ENCODE measurements at places on chromosomes 7 and 10.

- DNase-seq, result no peak
Observed at GRCh38 chr7:28483908-28484605, 71.7 kb downstream of the CREB5 start.

DNA sequence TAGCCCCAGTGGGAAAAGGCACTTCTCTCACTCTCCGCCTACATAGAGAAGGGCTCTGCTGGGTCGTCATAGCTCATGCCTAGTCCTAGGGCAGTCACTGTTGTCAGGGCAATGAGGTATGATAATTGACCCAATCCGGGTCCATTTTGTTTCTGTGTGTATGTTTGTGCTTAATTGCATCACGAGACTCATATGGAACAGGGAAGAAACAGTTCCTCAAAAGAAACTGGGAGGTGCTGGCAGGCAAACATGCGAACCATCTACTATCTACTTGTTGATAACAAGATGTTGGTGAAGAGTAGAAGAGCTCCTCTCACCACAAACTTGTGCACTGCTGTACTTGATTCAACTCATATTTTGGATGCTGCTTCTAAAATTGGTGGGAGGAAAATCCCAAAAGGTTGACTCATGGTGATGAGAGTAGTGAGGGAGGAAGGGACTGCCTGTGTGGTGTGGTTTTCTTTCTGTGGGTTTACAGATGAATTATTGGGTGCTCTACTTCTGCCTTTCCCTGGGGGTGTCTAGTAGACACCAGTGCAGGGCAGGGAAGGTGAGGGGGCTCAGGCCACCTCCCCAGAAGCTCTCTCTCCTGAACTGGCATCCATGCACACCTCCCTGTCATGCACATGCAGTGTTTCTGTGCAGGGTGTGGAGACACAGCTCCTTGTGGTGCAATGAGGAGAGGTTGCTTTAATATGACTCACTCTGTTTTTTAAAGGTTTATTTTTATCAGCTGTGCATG lies 29.4 kb downstream of the LSMEM1 start:
- DNase-seq, result peak; percentile 96

DNA sequence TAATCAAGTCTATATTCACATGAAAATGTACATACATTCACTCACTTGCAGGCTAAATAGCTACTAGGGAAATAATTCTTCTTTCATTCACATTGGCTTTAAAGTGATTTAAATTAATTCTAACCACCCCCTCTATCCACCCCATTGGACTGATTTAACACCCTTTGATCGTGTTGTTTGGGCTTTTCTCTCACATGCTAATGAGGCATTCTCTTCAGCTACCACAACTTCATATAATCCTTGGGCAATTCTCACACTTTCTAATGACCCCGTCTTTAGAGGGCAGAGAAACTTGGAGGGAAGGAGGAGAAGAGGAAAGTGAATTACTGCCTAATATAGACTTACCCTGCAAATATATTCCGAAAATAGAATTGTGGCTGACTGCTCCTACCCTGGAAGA lies 24.6 kb downstream of the GRM3 start:
- no peak for DNase-seq

DNA sequence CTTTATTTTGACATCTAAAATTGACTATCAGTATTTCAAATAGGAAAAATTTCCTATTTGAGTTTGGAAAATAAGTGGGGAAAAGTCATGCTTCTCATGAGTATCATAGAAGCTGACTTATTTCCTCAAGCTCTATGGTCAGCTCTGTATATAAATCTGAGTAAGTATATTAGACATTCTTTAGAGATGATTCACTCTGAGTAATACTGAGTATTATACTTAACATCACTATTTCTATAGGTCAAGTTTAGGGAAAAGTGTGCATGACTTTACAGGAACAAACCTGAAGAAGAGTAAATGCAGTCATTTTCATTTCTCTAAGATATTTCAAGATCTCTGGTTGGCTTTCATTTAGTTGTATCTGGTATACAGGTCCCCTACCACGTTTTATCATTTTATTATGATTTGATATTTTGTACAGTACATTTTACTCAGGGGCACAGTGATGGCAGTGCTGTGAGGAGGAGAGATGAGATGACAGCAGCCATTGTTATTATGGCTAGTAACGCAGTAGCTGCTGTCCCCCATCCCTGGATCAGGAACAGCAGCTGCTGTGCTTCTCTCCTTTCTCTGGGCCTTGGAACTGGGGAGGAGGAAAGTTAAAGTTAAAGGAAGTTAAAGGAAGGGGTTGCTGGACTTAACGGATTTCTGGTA lies 15.2 kb downstream of the SND1 start:
- DNase-seq, result peak; percentile 47

DNA sequence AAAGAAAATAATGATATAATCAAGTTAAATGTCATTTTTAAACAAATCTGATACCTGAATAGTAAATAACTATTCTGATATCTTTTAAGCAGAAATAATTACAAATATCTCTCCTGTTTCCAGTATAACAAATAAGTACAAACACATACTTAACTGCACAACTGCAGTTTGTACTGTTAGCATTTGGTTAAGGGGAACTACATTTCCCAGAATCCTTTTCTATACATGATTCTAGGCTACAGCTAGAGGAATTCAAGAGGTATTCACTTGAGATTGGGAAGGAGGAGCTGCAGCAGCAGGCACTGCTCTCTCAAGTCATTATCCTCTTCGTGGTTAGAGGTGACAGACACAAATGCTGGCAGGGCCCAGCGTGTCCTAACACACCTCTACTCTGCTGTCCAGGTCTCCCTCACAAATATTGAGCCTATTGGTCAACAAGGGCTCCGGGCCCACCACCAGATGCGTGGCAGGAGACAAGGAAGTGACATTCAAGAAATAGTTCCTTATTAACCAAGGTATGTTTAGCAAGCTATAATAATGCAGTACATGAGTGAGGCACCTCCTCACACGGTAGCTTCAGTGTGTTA lies 255.1 kb upstream of the MKLN1 start:
- peak; percentile 35 for DNase-seq

DNA sequence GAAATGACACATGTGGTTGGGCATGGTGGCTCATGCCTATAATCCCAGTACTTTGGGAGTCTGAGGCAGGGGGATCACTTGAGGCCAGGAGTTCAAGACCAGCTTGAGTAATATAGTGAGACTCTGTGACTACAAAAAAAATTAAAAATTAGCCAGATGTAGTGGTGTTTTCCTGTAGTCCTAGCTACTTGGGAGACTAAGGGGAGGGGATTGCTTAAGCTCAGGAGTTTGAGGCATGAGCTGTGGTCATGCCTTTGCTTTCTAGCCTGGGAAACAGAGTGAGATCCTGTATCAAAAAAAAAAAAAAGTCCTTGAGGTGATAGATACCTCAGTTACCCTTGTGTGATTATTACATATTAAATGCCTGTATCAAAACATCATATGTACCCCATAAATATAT lies 116.7 kb downstream of the SLC25A40 start:
- no peak for DNase-seq

- DNase-seq, result peak; percentile 29
Observed at GRCh38 chr7:46256870-46257661, 336.0 kb upstream of the IGFBP3 start.

- no peak for DNase-seq
Observed at GRCh38 chr10:45491061-45491460, 117.0 kb downstream of the ALOX5 start.

DNA sequence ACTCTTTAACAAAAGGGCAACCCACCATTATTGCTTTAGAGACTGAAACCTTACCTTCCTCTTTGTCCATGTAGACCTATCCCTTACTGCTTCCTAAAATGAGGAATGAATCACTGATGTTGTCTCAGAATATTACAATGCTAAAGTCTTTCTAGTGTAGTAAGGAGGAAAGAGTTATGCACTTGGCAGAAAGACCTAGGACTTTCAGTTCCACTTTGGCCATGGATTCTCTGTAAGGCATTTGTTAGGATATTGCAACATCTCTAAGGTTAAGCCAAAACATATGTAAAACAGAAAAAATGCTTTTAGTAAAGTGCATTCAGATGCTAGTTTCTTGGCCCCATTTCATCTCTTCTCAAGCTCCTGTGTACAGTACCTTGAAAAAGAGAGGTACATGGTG lies 230.9 kb downstream of the PARD3 start:
- peak; percentile 92 for DNase-seq

DNA sequence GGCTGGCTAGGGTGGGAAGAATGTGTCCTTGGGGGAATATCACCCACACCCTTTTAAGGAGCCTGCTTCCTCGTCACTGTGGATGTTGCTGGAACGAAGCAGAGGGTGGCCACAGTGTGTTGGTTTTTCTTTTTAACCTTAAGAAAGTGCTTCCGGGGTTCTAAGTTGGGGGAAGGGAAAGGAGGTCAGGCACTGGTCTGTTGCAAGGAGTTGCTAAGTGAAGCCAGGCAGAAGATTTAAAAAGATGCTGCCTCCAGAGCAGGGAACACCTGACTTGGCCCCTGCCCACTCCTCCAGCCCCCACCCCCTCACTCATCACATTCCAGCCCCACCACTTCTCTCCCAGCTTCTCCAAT lies 213.1 kb downstream of the EMX2 start:
- DNase-seq, result no peak

DNA sequence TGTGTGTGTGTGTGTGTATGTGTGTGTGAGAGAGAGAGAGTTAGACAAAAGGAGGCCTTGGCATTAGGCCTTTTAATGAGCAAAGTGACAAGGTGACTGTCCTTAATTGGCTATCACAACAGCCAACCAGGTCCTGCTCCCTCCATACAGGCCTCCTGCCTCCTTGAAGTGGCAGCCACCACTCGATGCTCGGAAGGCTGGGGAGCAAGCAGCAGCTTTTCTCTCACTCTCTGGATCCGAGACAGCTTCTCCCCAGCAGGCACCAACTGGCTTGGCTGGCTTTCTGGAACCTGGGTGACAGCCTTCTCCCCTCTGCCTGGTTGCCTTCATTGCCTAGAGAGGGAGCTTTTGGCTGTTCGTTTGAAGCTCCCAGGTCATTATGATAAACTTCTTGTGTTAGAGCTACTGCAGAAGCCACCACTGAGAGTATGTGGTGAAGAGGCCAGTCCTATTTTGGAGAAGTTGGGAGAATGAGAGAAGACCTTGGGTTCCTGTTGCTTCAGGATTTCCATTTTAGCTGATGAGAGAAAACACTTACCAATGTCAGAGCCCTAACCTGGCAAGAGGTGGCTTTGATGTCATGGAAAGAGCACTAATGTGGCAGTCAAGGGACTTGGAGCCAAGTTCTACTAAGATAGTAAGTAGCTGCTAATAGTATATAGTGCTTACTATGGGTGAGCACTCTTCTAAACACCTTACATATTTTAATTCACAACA lies 37.6 kb downstream of the RPS24 start:
- DNase-seq, result no peak

GRCh38 chr10:129398711-129399141 lies 68.3 kb upstream of the MGMT start:
- DNase-seq, result no peak

DNA sequence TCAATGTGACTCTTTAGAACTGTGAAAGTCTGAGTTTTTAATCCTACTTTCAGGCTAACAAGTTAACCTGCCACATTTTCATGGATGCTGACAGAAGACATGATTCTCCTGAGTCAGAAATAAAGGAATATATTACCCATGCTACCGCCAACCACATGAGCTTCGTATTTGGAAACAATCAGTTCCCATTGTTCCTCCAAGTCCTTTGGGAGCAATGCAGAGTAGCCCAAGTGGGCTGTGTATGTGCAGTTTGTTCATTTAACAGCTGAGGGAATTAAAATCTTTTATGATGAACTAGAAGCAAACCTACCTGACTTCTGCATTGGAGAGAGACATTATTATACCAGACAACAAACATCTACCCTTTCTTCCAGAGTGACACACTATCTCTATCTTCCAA lies 169.3 kb upstream of the BET1 start:
- no peak for DNase-seq

DNA sequence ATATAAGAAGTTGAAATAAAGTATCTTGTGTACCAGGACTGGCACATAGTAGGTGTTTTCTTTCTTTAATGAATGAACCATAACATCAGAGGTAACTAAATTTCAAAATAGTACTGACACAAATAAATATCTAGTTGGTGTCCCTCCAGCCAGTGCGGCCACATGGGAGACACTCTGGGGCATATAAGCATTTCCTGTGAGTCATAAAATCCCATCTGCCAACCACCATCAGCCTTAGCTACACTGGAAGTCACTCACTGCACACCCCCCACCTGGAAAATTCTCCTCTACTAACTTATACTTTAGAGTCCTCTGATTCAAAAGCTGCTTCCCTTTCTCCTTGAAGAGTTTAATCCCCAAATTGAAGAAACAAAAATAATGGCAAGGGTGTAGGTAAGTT lies 32.5 kb downstream of the DYDC1 start:
- DNase-seq, result peak; percentile 7

- no peak for DNase-seq
Observed at GRCh38 chr10:44725404-44725803, 185.7 kb upstream of the TMEM72 start.

Measured in amniotic epithelial cell (primary cell).